Osteoblast (primary cell): ENCODE measurements at places on chromosomes 12 and 14. TPM values are rescaled to one million over a fixed set of nuclear protein-coding genes. Genes with fewer than 3 reads are reported as not detected.

CLEC9A gene
- not detected in 2 replicates for total RNA-seq

GSKIP gene
- 22.4 and 26.8 TPM in 2 replicates for total RNA-seq

GNB3 gene
- 1.4 and 2.7 TPM in 2 replicates for total RNA-seq

PRMT5 gene
- total RNA-seq = 49.2 and 56.3 TPM in 2 replicates

GRIP1 gene
- under 0.01 TPM in 2 replicates for total RNA-seq

SMOC1 gene
- total RNA-seq = 25.7 and 34.8 TPM in 2 replicates

NTS gene
- not detected in 2 replicates for total RNA-seq

IL31 gene
- total RNA-seq = not detected in 2 replicates

BMAL2 gene
- total RNA-seq = 18.3 and 21.7 TPM in 2 replicates

C12orf50 gene
- total RNA-seq = under 0.01 TPM in 1 of 2 replicates, not detected in the other

SLC6A15 gene
- under 0.01 TPM in 1 of 2 replicates, not detected in the other for total RNA-seq

ZC2HC1C gene
- 1.1 and 1.2 TPM in 2 replicates for total RNA-seq

C1QL4 gene
- 0.36 TPM in 1 of 2 replicates, not detected in the other for total RNA-seq

MAX gene
- 66.6 and 72.8 TPM in 2 replicates for total RNA-seq

CIDEB gene
- total RNA-seq = 0.36 and 0.59 TPM in 2 replicates

ACVRL1 gene
- total RNA-seq = 9.8 and 11.5 TPM in 2 replicates

PLXNC1 gene
- 3.3 and 3.8 TPM in 2 replicates for total RNA-seq

CAPRIN2 gene
- total RNA-seq = 32.9 and 42.7 TPM in 2 replicates

SLC38A1 gene
- 19.2 and 29.7 TPM in 2 replicates for total RNA-seq

GPR132 gene
- under 0.01 TPM in 2 replicates for total RNA-seq

SCN8A gene
- total RNA-seq = 24.5 and 26.4 TPM in 2 replicates

SDR9C7 gene
- not detected in 2 replicates for total RNA-seq

SLC35F4 gene
- not detected in 2 replicates for total RNA-seq

PLEK2 gene
- 1.2 and 2.5 TPM in 2 replicates for total RNA-seq

ANKRD33 gene
- total RNA-seq = not detected in 2 replicates

LHX5 gene
- not detected in 2 replicates for total RNA-seq

OLR1 gene
- total RNA-seq = under 0.01 and 0.29 TPM in 2 replicates

COCH gene
- 0.29 and 1.1 TPM in 2 replicates for total RNA-seq

VSIG10 gene
- total RNA-seq = 26.5 and 30.4 TPM in 2 replicates

VCPKMT gene
- total RNA-seq = 5.4 and 5.6 TPM in 2 replicates

HPD gene
- under 0.01 TPM in 1 of 2 replicates, not detected in the other for total RNA-seq

SERPINA10 gene
- not detected in 2 replicates for total RNA-seq

RNF212B gene
- not detected in 2 replicates for total RNA-seq

OTX2 gene
- total RNA-seq = not detected in 2 replicates

SLC17A8 gene
- not detected in 2 replicates for total RNA-seq

OR6C76 gene
- not detected in 2 replicates for total RNA-seq

MTERF2 gene
- 3.6 and 3.8 TPM in 2 replicates for total RNA-seq

ITGA7 gene
- 22.4 and 24.8 TPM in 2 replicates for total RNA-seq

ORAI1 gene
- total RNA-seq = 7.2 and 7.7 TPM in 2 replicates

ZFHX2 gene
- 0.59 and 0.72 TPM in 2 replicates for total RNA-seq

IFI27L2 gene
- total RNA-seq = 69.5 and 76.7 TPM in 2 replicates

RNASE3 gene
- not detected in 2 replicates for total RNA-seq

PPP1R13B gene
- 3.3 and 4.4 TPM in 2 replicates for total RNA-seq

RAPGEF3 gene
- total RNA-seq = 3.5 and 4.3 TPM in 2 replicates

BEGAIN gene
- total RNA-seq = 1.1 TPM in 1 of 2 replicates, not detected in the other

MYF5 gene
- total RNA-seq = not detected in 2 replicates

AQP2 gene
- total RNA-seq = not detected in 2 replicates

PLEKHD1 gene
- under 0.01 TPM in 2 replicates for total RNA-seq

CEBPE gene
- total RNA-seq = not detected in 2 replicates

CLEC1B gene
- not detected in 2 replicates for total RNA-seq

IFNG-AS1 gene
- under 0.01 and 0.29 TPM in 2 replicates for total RNA-seq

MMP19 gene
- 13.0 and 14.7 TPM in 2 replicates for total RNA-seq

LMO3 gene
- total RNA-seq = 3.2 and 3.3 TPM in 2 replicates

DBX2 gene
- not detected in 2 replicates for total RNA-seq

CACNA2D4 gene
- 0.72 and 0.88 TPM in 2 replicates for total RNA-seq

NID2 gene
- 138 and 141 TPM in 2 replicates for total RNA-seq

SLCO1C1 gene
- 0.36 TPM in 1 of 2 replicates, not detected in the other for total RNA-seq

FCF1 gene
- total RNA-seq = 33.3 and 35.1 TPM in 2 replicates
